Activated T-helper 9 cell treated with anti-CD3 and anti-CD28 coated beads, Interleukin-2, amount 50 U/mL, for 16 hours (primary cell): ENCODE measurements at places on chromosomes 11 and 22.
A peak's percentile ranks its signal among the peaks of the same experiment; 100 is the strongest.

GRCh38 chr11:44813401-44813800 is 86.6 kb downstream of the TSPAN18 start:
- DNase-seq = no peak

DNA sequence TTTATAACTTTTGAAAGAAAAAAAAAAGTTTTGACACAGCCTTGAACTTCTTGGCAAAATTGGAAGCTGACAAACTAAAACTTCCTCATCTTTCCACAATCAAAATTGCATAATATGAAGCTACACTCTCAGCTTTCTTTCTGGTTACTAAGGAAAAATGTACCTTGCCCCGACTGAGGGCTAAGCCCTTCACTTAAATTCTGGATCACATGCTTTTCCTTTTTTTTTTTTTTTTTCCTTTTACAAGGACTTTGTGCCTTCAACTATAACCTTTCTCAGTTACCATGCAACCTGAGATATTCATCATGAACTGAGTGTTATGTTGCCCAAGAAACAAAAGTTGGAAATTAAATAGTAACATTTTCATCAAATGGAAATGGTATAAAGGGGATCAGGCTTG is 188.5 kb upstream of the CARD18 start:
- DNase-seq = no peak

- DNase-seq = no peak
These were observed 43.6 kb upstream of the FTH1 start for GRCh38 chr11:62010935-62011528.

DNA sequence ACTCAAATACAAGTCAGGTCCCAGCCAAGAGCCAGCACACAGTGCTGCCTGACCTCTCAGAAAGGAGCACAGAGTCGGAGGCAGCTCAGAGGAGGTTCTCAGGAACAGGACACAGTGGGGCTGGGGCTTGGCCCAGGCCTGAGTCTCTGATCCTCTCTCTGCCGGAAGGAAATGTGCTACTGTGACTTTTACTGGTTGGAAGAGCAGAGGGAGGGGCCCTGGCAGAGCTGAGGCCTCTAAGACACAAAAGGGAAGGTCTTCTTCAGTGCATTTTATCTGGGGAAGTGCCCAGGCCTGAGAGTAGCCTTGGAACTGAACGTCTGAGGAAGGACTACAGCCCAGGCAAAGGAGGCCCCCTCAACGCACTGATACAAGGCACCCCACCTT is 16.2 kb upstream of the CASTOR1 start:
- DNase-seq = no peak

GRCh38 chr11:102295045-102295444 is 22.2 kb upstream of the BIRC3 start:
- no peak for DNase-seq

DNA sequence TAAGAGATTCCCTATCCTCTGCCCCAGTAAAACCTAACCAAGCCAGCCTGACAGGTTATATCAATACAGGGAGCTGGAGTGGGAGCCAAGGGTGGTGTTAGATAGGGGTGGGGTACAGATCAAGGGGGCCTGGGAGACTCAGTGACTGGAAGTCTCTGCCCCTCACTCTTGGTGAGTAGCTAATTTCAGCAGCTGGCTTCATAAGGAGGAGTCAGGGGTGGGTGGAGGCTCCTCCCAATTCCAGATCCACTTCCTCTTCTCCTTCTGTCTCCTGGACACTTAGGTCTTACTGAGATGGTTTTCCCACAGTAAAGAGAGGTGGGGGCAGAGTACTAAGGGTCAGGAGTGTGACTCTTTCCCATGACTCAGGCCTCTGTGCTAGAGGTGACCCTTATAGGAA is 1.1 kb upstream of the VSIG2 start:
- DNase-seq = no peak

- DNase-seq = no peak
These were observed 24.0 kb downstream of the TMEM135 start for GRCh38 chr11:87061766-87062165.

- no peak for DNase-seq
These were observed 81.5 kb downstream of the TRMU start for GRCh38 chr22:46416891-46417580.

- no peak for DNase-seq
These were observed 108.4 kb downstream of the BLID start for GRCh38 chr11:122007601-122008071.

- DNase-seq = no peak
These were observed 675 bp upstream of the OR5AN1 start for GRCh38 chr11:59358020-59358419.

GRCh38 chr22:30426388-30427353 is 1.1 kb downstream of the MTFP1 start:
- peak; percentile 77 for DNase-seq

GRCh38 chr11:62433904-62434276 is 15.1 kb downstream of the SCGB1A1 start:
- no peak for DNase-seq

GRCh38 chr11:101061606-101062005 is 68.0 kb downstream of the PGR start:
- DNase-seq = no peak

- DNase-seq = no peak
These were observed 33.3 kb downstream of the SBF1 start for GRCh38 chr22:50441428-50441993.

DNA sequence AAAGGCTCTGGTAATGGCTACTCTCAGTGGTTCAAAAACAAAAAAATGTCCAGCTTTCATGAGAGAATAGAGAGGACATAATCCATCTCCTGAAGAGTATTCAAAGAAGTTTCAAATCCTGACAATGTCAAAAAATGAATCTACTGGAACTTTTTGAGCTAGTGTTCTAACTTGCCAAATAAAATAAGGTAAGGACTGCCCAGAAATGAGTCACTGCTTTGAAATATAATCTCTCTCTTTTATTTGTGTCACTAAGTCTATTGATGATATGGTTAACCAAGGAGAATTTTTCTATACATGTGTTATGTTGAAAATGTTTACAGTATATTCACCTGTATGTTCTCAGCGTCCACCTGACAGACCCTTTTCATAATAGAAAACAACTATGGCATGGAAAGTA is 3.4 kb downstream of the GUCY1A2 start:
- no peak for DNase-seq

- DNase-seq = no peak
These were observed 121.9 kb downstream of the LARGE1 start for GRCh38 chr22:33798401-33798800.

GRCh38 chr11:83437939-83438338 is 151.8 kb upstream of the CCDC90B start:
- no peak for DNase-seq

DNA sequence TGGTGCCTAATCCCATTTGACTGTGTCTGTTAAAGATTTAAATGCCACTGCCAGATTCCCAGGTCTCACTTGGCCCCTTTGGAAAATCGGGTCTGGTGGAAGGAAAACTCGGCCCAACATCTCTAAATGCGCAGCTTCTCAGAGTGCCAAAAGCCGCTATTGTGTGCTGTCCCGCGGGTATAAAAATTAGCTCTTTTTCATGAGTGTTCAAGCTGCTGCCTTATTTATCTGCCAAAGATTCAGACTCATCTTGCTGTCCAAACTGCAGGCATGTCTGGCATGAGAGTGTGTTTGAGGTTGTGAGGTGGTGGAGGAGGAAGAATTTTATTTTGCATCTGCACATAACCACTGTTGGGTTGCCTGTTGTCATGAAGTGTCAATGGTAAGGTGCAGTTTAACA is 91.4 kb downstream of the NELL1 start:
- DNase-seq = no peak

GRCh38 chr11:75606099-75606498 is 44.0 kb downstream of the SERPINH1 start:
- no peak for DNase-seq

DNA sequence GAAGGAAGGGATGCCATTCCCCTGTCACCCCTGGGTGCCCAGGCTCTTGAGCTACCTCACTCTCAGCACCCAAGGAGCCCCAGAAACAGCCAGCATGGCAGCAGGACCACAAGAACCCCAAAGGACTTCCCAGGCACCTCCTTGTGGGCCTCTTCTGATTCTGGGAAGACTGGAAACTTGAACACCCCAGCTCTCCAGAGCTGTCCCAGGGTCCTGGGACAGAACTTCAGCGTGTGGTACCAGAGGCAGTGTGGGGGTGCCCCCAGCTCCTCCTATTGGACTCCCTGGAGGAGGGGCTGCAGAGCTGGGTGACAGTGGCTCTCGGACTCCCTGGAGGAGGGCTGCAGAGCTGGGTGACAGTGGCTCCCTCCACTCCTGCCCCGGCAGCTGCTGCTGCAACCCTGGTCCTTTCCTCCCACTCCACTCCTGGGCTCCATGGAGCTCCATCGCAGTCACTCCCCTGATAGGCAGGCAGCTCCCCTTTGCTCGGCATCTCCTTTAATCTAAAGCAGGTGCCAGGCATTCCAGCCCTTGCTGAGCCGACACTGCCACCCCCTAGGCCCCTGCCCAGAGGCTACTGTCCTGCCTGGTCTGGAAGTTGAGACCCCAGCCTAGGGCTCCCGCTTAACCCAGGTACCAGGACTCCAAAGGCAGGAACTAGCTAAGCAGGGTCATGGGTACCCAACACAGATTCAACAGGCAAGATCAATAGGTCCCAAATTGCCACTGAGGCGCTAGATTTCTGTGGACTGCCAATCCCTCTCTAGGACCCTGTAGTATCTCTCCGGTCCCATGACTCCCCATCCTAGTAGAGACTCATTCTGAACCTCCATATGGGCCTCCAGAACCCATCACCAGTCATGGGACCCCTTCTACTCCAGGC is 2.7 kb downstream of the BCL9L start:
- DNase-seq = no peak

- DNase-seq = no peak
These were observed 117.9 kb upstream of the LDLRAD3 start for GRCh38 chr11:35826006-35826405.

GRCh38 chr11:76706667-76707066 is 36.1 kb upstream of the LRRC32 start:
- no peak for DNase-seq

- DNase-seq = no peak
These were observed 2.6 kb downstream of the EHF start for GRCh38 chr11:34623463-34623862.

DNA sequence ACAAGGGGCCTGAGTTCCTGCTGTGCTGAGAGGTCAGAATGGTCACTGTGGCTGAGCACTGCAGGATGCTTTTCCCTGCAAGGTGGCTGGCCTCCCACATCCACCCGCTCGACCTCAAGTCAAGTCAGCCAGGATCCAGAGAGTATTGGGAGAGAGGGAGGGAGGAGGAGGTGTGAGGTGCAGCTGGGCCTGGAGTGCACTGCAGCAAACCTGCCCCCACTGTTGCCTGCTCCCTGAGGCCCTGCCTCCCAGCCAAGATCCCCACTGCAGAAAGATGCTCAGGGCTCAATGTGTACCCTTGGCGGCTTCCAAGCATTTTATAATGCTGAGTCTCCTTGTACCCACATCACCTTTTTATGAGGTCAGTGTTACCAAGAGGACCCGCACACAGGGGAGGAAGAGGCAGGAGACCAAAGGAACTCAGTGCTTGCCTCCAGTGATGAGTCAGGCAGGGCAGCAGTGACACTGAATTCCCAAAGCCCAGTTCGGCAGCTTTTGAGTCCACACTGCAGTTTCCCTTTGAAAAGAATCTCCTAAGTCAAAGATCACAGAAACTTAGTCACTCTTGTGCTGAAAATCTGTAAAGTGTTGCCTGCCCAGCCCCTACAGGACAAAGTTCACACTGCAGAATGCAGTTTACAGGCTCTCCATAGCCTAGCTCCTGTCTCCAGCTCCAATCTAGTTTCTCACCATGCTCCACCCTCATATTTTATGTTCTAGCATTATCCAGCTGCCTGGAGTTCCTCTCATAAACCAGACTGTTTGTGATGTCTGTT is 3.1 kb downstream of the ENDOD1 start:
- no peak for DNase-seq

- no peak for DNase-seq
These were observed 3.6 kb upstream of the SORL1 start for GRCh38 chr11:121448431-121448941.
